ENCODE measurements at places on chromosomes 3 and 15.

DNA sequence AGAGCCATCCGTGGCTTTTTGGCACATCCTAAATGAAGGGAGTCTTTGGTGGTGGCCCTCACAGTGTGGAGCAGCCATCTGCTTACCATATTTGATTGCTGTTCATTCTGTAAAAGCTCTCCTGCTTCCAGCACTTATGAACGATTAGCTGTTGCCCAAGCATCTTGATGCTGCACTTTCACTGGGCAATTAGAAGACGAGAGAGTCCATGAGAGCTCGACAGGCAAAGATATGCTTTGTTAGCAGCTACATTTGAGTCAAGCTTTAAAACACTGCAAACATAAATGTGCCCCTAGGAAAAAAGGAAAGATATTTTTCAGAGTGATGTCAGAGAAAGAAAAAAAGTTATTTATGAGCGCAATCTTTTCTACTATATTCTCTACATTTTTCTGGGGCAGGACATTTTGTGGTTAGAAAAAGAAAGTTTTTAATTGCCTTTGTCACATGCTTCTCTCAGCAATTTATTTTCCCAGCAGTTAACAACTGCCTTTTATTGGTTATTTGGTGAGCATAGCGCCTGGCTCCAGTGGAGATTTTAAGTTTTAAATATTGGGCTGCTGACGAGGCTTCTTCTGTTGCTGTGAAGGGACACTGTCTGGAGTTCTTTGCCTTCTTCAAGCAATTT is 468.4 kb downstream of the C3orf38 start:
- DNase-seq: no peak

DNA sequence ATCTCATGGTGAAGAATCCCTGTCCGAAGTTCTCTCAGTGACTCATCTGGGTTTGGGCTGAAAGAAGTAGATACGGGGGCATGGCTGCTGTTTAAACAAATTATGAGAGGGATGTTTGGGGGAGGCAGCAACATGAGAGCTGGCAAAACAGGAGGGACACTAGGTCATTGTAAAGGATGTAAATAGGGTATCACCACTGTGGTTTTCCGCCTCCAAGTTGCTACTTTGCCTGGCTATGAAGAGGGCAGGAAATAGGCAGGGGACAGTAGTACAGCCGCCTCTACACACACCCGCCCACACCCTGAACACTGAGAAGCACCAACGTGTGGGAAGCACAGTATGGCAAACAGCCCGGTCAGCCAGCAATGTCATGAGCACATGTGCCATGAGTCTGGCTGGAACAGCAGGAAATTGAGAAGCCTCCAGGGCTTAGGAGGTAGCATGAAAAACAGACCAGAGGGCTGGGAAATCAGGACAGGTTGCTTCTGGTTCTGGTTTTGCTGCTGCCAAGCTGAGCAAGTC is 17.1 kb downstream of the HEXA start:
- DNase-seq: peak; percentile 88

GRCh38 chr3:65573548-65574116 is 465.1 kb downstream of the MAGI1 start:
- no peak for DNase-seq

DNA sequence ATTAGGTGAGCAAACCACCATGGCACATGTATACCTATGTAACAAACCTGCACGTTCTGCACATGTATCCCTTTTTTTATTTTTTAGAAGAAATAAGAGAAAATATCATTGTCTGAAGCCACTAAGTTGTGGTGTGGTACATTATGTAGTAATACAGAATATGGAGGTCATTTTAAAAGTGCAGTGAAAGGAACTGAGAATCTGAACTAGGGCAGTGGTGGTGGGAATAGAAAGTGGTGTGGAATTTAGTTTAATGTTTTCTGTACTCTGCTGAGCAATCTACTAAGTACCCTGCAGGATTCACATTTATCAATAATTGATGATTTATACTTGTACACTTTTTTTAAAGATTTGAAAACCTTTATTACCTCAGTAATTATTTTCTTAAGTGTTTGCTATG is 283.5 kb downstream of the CHL1 start:
- DNase-seq: no peak

GRCh38 chr3:54846119-54846518 is 81.7 kb downstream of the LRTM1 start:
- no peak for DNase-seq

GRCh38 chr3:104273046-104273649 is 1093.6 kb upstream of the ALCAM start:
- DNase-seq: peak; percentile 43

GRCh38 chr3:32438596-32439344 is 47.1 kb downstream of the CMTM7 start:
- DNase-seq: no peak
